Stimulated activated CD4-positive, alpha-beta T cell treated with anti-CD3 and anti-CD28 coated beads, TNF-alpha, amount 100 ng/mL, for 1 hour (primary cell): ENCODE measurements at places on chromosomes 3 and 15.

- no peak for DNase-seq
Observed at GRCh38 chr3:177197727-177198460, 612 bp upstream of the TBL1XR1 start.

- DNase-seq, result no peak
Observed at GRCh38 chr15:62569460-62570404, 404.6 kb upstream of the C2CD4B start.

GRCh38 chr15:84079885-84080777, 155.4 kb upstream of the GOLGA6L4 start:
- DNase-seq, result no peak

DNA sequence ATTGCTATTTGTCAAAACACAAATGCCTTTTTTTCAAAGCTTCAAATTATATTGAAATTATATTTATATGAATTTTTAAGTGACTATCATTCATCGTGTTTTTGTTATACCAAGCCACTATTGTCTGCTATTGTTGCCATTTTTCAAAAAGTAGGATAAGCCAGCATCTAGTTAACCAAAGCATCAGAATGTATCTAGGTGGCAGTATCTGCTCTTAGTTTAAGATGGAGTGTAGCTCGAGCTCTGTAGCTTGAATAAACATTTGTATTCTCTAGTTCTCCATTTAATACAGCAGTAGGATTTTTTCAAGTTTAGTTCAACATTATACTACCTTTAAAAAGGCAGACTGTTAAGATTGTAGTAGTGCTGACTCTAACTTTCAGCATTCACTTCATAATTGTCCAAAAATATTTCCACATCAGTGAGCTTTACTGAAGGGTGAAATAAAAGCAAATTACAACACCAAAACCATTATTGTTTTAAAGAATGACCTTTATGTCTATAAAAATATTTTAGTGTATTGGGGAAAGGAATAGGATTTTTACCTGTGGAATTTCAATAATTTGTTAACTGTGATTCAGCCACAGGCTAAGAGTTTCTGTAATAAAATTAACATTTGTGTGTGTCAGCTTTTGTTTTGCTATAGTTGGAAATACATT, 19.6 kb upstream of the C15orf61 start:
- no peak for DNase-seq

DNA sequence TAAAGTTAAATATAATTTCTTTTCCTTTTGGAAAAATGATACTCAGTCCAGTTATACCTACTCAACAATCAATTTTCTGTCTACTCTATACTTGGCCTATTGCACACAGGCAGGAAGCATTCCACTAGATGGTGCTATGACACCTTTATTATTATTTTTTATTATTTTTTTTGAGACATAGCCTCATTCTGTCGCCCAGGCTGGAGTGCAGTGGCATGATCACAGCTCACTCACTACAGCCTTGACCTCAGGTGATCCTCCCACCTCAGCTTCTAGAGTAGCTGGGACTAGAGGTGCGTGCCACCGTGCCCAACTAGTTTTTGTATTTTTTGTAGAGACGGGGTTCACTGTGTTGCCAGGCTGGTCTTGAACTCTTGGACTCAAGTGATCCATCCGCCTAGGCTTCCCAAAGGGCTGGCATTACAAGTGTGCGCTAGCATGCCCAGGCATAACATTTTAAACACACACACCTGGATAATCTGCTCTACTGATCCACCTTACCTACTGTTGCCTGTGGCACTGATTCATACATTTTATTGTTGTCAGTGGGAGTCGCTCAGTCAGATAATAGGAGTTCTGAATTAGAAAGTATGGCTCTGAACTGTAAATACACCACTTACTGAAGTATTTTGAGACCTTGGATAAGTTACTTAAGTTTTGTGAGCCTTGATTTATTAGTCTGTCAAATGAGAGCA, 56.2 kb downstream of the EIF3J start:
- no peak for DNase-seq

DNA sequence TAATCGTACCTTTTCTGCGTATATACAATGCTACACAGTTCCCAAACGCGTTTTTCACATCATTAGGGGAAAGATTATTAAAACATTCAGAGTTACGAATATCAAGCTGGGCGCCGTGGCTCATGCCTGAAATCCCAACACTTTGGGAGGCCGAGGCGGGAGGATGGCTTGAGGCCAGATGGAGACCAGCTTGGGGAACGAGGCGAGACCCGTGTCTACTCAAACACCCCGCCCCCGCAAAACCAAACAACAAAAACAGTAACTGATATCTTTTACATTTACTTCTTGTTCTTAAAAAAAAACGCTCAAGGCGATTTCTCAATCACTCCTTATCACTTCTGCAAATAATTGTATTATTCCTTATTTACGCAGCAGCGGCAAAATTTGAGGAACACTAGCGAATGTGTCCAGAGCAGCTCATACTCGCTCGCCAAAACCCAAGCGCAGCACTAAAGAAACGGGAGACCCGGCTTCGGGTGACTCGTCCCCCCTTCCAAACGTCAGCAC, 1.2 kb downstream of the ZBTB11 start:
- DNase-seq, result no peak

DNA sequence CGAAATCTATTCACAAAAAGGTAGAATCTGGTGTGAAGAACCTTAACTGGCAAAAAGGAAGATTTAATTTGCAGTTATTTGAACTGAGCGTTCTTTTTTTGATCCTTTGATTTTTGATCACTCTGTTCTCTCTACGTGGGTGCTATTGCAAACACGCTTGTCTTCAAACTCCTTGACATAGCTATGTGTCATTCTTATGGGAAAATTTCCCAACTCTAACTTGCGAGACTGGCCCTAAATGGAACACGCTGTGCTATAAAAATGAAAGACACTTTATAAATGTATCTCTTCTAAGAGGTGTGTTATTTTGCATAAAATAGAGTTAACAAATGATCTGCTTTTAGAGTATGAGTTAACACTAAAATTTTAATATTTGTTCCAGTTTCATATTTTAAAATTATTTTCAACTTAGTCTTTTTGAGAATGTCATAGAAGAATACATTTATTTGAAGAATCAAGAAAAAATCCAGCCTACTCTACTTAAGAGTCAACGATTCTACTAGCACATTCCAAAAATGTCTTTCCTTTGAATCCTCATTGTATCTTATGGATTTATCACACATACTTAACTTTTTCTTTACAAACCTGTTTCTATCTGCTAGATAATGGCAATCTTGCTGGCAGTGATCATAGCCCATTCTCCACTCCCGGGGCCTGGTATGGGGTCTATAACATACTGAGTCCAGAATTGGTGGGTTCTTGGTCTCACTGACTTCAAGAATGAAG, 610.0 kb upstream of the TBL1XR1 start:
- no peak for DNase-seq
